Spinal cord (tissue), 10 donors: ENCODE measurements at places on chromosomes 7 and 10.

DNA sequence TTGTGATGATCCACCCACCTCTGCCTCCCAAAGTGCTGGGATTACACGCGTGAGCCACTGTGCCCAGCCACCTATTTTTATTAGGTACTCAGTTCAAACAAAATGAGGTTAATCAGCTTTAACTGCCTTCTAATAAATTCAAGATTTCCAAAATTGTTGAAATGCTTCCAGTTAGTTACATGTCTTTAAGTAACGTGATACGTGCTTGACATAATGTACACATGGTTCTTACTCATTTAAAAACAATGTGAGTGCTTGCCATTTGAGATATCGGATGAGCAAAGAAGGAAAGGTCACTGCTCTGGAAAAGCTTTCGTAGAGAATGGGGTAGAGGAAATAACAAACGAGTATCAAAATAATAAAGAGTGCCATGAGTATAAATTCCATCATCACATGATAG is 83.6 kb downstream of the KMT2E start:
- peaks cover 11% of the 10 kb centered on the region for H3K36me3 ChIP-seq
- DNase-seq = no peak

- H3K4me3 ChIP-seq = no peak overlapping the region
- H3K36me3 ChIP-seq = no peaks in the 10 kb centered on the region
- no peak overlapping the region for H3K27ac ChIP-seq
- peaks cover 22% of the 10 kb centered on the region for H3K4me1 ChIP-seq
- no peak for DNase-seq
These were observed 10.6 kb upstream of the TSPAN14 start for GRCh38 chr10:80443531-80443974.

GRCh38 chr7:120168066-120168465 is 104.9 kb upstream of the KCND2 start:
- H3K27ac ChIP-seq = no peak overlapping the region
- no peak for DNase-seq
- no peaks in the 10 kb centered on the region for H3K4me1 ChIP-seq
- H3K36me3 ChIP-seq = no peaks in the 10 kb centered on the region
- H3K4me3 ChIP-seq = no peak overlapping the region

DNA sequence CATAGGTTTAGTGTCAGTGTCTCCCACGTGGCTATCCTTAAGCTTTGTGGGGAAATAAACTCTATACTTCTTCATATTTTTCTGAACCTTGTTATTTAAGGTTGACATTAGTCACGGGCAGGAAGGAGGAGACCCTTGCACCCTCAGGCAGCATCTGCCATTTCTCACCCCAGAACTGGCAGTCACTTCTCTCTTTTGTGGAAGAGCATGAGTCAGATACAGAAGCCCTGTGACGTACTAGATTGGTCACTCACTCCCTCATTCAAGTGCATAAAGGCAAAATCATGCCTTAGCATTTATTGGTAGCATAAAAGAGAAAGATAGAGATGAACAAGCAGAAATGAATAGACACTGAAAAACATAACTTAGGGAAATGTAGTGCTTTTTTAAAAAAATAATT is 206.0 kb upstream of the MDFIC start:
- no peak for DNase-seq
- no peak overlapping the region for H3K4me3 ChIP-seq
- no peak overlapping the region for H3K27ac ChIP-seq
- no peaks in the 10 kb centered on the region for H3K36me3 ChIP-seq

GRCh38 chr7:74289659-74290552 is 699 bp downstream of the CLIP2 start:
- no peak for DNase-seq
- H3K27me3 ChIP-seq = no peaks in the 10 kb centered on the region

- H3K4me1 ChIP-seq = peaks cover 11% of the 10 kb centered on the region
- peaks cover 4% of the 10 kb centered on the region for H3K27me3 ChIP-seq
- H3K27ac ChIP-seq = no peak overlapping the region
- DNase-seq = no peak
These were observed 261.3 kb downstream of the TCERG1L start for GRCh38 chr10:131050162-131050766.

DNA sequence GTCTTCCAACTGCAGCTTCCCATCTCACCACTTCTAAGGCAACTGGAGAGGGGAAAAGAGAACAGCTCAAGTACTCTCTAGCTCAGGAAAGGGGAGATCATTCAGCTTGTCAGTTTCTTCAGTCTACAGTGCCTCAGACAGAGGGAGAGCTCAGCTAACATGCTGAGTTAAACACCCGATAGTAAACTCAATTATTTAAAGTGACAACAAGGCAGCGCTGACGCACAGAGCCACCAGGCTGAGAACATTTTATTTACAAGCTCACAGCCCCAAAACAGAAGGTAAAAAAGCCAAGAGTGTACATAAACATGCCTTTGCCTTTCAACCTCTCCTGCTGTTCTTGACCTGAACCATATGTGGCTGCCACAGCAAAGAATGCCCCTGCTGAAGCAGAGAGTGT is 10.1 kb upstream of the CUZD1 start:
- no peak overlapping the region for H3K4me3 ChIP-seq
- H3K36me3 ChIP-seq = no peaks in the 10 kb centered on the region
- H3K27me3 ChIP-seq = no peaks in the 10 kb centered on the region
- no peak for DNase-seq
- H3K27ac ChIP-seq = no peak overlapping the region
- no peaks in the 10 kb centered on the region for H3K4me1 ChIP-seq

- peak; percentile 85 for DNase-seq
- peaks cover 19% of the 10 kb centered on the region for H3K4me1 ChIP-seq
- peaks cover 22% of the 10 kb centered on the region for H3K27me3 ChIP-seq
- H3K36me3 ChIP-seq = no peaks in the 10 kb centered on the region
- peak within 1 kb of the TSS; percentile 83 for H3K27ac ChIP-seq
These were observed at the start of gene GRM8 for GRCh38 chr7:127252778-127253280. TSS of gene GRM8 (minus strand) at chr7:127252941.

DNA sequence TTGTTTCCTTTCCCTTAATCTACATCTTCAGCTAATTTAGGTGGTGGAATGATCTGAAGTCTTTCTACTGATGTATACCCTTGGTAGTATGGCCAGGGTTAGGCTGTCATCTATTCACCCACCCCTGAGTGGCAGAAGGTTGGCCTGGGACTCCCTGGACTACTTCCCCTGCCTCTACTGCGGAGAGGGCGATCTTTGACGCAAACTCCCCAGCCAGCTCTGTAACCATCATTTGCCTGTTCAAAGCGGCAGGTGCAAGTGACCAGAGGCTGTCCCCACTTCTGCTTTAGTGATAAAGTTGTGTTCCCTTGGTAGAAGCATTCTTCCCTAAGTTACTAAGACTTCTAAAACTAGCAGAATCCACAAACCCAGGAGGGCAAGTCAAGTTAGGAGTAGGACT is 70.8 kb upstream of the UNC5B start:
- no peak for DNase-seq
- H3K4me3 ChIP-seq = no peak overlapping the region
- H3K27me3 ChIP-seq = no peaks in the 10 kb centered on the region
- H3K27ac ChIP-seq = no peak overlapping the region
- H3K36me3 ChIP-seq = no peaks in the 10 kb centered on the region

- H3K4me3 ChIP-seq = no peak overlapping the region
- no peak overlapping the region for H3K27ac ChIP-seq
- H3K36me3 ChIP-seq = no peaks in the 10 kb centered on the region
- H3K27me3 ChIP-seq = no peaks in the 10 kb centered on the region
- no peaks in the 10 kb centered on the region for H3K4me1 ChIP-seq
These were observed 93.6 kb upstream of the RSU1 start for GRCh38 chr10:16910793-16911164.

- no peak overlapping the region for H3K27ac ChIP-seq
- no peaks in the 10 kb centered on the region for H3K36me3 ChIP-seq
- no peak overlapping the region for H3K4me3 ChIP-seq
- DNase-seq = no peak
- H3K27me3 ChIP-seq = no peaks in the 10 kb centered on the region
- H3K4me1 ChIP-seq = no peaks in the 10 kb centered on the region
These were observed 16.0 kb upstream of the LRRC61 start for GRCh38 chr7:150307129-150307528.

- peaks cover 8% of the 10 kb centered on the region for H3K4me1 ChIP-seq
- no peaks in the 10 kb centered on the region for H3K27me3 ChIP-seq
- H3K4me3 ChIP-seq = no peak overlapping the region
- no peak overlapping the region for H3K27ac ChIP-seq
- DNase-seq = no peak
These were observed 74.7 kb downstream of the CUX1 start for GRCh38 chr7:101891936-101892640.

DNA sequence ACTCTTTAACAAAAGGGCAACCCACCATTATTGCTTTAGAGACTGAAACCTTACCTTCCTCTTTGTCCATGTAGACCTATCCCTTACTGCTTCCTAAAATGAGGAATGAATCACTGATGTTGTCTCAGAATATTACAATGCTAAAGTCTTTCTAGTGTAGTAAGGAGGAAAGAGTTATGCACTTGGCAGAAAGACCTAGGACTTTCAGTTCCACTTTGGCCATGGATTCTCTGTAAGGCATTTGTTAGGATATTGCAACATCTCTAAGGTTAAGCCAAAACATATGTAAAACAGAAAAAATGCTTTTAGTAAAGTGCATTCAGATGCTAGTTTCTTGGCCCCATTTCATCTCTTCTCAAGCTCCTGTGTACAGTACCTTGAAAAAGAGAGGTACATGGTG is 230.9 kb downstream of the PARD3 start:
- H3K4me1 ChIP-seq = no peaks in the 10 kb centered on the region
- H3K36me3 ChIP-seq = no peaks in the 10 kb centered on the region
- H3K4me3 ChIP-seq = no peak overlapping the region
- DNase-seq = no peak
- no peak overlapping the region for H3K27ac ChIP-seq
- H3K27me3 ChIP-seq = no peaks in the 10 kb centered on the region

- no peaks in the 10 kb centered on the region for H3K36me3 ChIP-seq
- peak; percentile 39 for DNase-seq
- H3K27ac ChIP-seq = no peak overlapping the region
- H3K27me3 ChIP-seq = no peaks in the 10 kb centered on the region
- no peak overlapping the region for H3K4me3 ChIP-seq
These were observed 402.6 kb downstream of the AUTS2 start for GRCh38 chr7:70000737-70001348.

DNA sequence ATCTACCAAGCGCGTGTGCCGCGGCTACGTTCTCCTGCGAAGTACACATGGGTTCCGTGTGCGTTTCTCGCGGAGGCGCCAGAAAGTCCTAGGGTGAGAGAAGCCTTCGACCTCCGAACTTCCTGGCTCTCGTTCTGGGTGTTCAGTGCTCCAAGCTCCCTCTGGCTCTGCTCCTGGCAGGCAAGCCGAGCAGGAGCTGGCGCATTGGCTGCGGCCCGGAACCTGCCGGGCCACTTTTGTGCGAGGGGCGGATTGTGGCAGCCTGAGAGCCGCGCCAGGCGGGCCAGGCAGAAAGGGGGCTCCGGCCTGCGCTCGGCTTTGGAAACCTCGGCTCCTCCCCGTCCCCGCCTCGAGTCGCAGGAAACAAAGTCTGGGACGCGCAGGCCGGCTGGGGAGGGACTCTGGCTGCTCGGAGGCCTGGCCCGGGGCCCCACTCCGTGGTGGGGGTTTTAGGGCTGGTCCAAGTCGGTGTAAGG is 9.6 kb downstream of the EMX2 start:
- no peaks in the 10 kb centered on the region for H3K36me3 ChIP-seq
- peaks cover 27% of the 10 kb centered on the region for H3K4me1 ChIP-seq
- no peak overlapping the region for H3K4me3 ChIP-seq

DNA sequence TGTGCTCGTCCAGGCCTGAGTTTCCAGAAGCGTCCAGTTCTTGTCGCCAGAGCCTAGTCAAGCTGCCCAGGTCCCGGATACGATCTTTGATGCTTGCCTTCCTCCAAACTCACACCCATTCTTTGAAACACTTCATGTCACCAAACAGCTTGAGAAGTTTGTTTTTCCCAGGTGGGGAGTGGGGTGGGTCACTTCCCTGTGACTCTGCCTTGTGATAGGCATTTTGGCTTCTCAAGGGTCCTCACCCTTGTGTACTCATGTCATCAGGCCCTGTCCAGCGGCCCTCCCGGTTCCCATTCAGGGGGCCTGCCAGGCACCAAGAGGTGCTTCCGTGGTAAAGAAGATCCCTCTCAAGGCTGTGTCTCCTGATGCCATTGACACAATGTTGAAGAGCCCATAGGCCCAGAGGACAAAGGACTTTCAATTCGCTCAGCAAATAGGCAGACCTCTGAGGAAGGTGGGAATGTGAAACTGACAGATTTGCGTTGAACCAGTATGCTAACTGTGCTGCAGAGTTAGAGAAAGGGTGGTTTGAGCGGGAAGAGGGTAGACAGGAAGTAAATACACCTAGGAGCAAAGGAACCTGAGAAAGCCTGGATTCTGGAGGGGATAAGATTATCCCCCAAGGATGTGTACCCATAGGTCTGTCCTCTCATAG is 24.7 kb upstream of the SFTPA1 start:
- H3K4me3 ChIP-seq = no peak overlapping the region
- no peaks in the 10 kb centered on the region for H3K36me3 ChIP-seq
- no peak overlapping the region for H3K27ac ChIP-seq
- no peak for DNase-seq
- no peaks in the 10 kb centered on the region for H3K27me3 ChIP-seq

DNA sequence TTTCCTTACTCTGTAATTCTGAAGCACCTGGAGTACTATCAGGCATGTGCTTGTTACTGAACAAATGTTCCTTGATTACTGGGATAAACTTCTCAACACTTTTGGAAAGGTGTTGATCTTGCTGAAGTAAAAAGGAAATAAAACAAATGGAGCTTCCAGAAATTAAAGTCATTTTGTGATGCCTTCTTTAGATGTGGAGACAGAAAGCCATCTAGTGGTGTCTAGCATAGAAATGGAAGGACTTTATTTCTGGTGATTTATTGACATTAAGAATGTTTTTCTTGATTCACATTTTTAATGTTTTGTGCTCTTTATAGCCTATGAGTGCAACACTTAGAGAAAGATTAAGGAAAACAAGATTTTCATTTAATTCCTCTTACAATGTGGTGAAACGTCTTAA is 1.4 kb downstream of the SFR1 start:
- no peaks in the 10 kb centered on the region for H3K27me3 ChIP-seq
- no peaks in the 10 kb centered on the region for H3K36me3 ChIP-seq
- H3K4me1 ChIP-seq = peaks cover 7% of the 10 kb centered on the region
- DNase-seq = no peak
- H3K27ac ChIP-seq = no peak overlapping the region

- peak; percentile 73 for DNase-seq
- no peaks in the 10 kb centered on the region for H3K4me1 ChIP-seq
- no peaks in the 10 kb centered on the region for H3K27me3 ChIP-seq
- no peak overlapping the region for H3K27ac ChIP-seq
These were observed 218.6 kb downstream of the DGKI start for GRCh38 chr7:137628216-137628615.

GRCh38 chr10:97278491-97278989 is 13.9 kb downstream of the ARHGAP19 start:
- no peaks in the 10 kb centered on the region for H3K4me1 ChIP-seq
- peak overlapping the region; percentile 57 for H3K27ac ChIP-seq
- no peaks in the 10 kb centered on the region for H3K36me3 ChIP-seq
- no peak overlapping the region for H3K4me3 ChIP-seq
- H3K27me3 ChIP-seq = no peaks in the 10 kb centered on the region

GRCh38 chr7:23454881-23455526 is 15.3 kb downstream of the IGF2BP3 start:
- no peak for DNase-seq
- no peak overlapping the region for H3K27ac ChIP-seq
- no peaks in the 10 kb centered on the region for H3K27me3 ChIP-seq
- no peak overlapping the region for H3K4me3 ChIP-seq

DNA sequence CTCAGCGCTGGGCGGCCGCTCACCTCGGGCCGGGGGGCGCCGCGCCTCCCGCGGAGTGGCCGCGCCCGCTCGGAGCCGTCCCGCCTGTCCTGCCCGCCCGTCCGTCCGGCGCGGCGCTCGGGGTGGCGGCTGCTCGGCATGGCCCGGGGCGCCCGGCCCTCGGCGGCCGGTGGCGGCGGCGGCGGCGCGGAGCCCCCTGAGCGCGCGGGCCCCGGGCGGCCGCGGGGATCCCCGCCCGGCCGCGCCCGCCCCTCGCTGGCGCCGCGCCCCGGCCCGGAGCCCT is 338 bp downstream of the SDK1 start:
- DNase-seq = no peak
- no peak overlapping the region for H3K4me3 ChIP-seq
- H3K27ac ChIP-seq = no peak overlapping the region
- H3K36me3 ChIP-seq = no peaks in the 10 kb centered on the region
